Endodermal cell (in vitro differentiated cells): ENCODE measurements at places on chromosomes 1 and 21. TPM values are rescaled to one million over a fixed set of nuclear protein-coding genes. Genes with fewer than 3 reads are reported as not detected.
A peak's percentile ranks its signal among the peaks of the same experiment; 100 is the strongest.

The PADI2 gene
- total RNA-seq, result 2.0 TPM in 2 replicates

DNA sequence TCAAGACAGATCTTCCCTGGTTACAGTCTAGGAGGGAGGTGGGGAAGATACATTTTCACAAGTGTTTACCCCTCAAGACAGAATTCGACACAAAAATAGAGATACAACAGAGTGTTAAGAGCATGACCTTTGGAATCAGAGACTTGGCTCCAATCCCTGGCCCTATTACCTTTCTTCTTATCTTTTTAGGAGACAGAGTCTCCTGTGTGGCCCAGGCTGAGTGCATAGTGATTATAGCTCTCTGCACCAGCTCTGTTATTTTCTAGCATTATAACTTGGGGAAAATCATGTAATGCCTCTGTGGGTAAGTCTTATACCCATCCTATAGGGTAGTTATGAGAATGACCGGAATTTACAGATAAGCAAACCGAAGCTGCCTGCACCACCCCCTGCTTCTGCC is 9.8 kb downstream of the NIPAL3 start:
- no peak for DNase-seq
- peaks cover 3% of the 10 kb centered on the region for H3K27me3 ChIP-seq

DNA sequence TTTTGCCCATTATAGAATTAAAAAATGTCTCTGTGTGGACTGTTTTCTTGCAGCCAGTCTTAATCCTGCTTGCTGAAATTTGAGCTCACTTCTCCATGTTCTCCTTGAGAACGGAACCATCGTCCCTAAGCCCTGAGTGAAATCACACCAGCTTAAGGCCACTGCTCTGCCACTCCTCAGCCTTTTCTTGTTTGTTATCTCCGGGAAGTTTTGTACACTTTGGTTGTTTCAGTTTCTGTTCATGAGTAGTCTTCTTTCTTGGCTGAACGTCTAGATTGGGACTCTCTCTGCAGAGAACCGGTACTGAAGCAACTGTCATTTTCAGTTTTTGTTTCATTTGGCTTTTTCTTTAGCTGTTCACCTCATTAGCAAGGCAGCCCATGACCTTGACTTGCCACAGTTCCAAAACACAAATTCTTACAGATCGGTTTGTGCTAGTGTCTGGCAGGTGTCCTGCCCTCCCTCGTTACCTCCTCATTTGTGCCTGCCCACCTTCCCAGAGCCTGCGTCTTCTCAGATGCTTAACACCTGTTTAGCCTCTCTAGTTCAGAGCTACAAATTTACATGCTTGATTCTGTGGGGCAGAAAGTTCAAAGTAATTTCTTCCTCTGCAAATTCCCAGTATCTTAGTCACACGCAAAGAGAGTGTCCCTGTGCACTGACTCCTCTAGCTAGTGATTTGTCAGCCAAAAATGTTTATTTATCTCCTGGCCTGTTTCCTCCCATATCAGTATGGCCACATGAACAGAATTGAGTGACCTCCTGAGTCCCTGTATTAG is 12.4 kb downstream of the PSEN2 start:
- H3K4me3 ChIP-seq, result no peak overlapping the region
- peaks cover 41% of the 10 kb centered on the region for H3K36me3 ChIP-seq
- H3K4me1 ChIP-seq, result peaks cover 11% of the 10 kb centered on the region
- H3K27ac ChIP-seq, result no peak overlapping the region

DNA sequence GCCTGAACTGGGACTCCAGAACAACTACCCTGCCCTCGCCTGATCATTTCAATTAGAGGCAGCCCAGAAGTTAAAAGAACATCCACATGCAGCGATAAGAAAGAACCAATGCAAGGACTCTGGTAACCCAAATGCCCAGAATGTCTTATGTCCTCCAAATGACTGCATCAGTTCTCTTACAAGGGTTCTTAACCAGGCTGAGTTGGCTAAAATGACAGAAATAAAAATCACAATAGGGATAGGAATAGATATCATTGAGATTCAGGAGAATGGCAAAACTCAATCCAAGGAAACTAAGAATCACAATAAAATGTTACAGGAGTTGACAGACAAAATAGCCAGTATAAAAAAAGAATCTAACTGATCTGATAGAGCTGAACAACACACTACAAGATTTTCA is 80.1 kb upstream of the PTGFR start:
- no peaks in the 10 kb centered on the region for H3K4me1 ChIP-seq
- H3K4me3 ChIP-seq, result no peak overlapping the region
- no peaks in the 10 kb centered on the region for H3K27me3 ChIP-seq
- no peak overlapping the region for H3K27ac ChIP-seq
- DNase-seq, result no peak

The ZSWIM5 gene
- 11.4 and 12.3 TPM in 2 replicates for total RNA-seq

DNA sequence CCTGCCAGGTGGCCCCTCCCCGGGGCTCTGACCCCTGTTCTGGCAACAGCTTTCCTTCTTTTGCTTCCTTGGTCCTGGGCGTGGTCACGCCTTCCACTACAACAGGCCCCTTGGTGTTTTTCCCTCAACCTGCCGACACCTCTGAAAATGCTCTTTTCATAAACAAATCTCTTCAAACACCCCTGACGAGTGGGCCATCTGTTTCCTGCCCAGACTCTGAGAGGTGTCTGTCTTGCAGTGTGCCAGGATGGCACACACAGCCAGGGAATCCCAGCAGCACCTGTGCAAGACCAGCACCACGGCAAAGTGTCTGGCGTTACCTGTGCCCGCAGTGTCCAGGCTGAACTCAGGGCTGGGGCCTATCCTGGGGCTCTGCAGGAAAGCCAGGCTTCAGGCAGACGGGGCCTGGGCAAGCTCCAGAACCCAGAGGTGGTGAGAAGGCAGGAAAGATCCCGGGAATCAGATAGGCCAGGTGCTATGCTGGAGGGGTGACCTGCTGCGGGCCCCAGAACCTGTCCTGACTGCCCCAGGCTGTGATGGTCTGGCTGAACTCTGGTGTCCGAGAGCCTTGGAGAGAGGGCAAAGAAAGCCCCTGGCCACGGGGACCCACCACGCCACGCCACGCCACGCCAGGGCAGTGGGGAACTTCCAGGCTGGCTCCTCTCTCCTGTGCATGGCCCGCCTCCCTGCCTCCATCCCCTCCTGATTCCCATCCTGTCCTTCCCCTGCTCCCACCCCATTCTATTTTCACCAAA is 88.9 kb downstream of the SIK1 start:
- H3K4me3 ChIP-seq, result no peak overlapping the region
- H3K36me3 ChIP-seq, result no peaks in the 10 kb centered on the region
- H3K27me3 ChIP-seq, result no peaks in the 10 kb centered on the region
- no peak for DNase-seq
- no peak overlapping the region for H3K27ac ChIP-seq
- H3K4me1 ChIP-seq, result peaks cover 10% of the 10 kb centered on the region

DNA sequence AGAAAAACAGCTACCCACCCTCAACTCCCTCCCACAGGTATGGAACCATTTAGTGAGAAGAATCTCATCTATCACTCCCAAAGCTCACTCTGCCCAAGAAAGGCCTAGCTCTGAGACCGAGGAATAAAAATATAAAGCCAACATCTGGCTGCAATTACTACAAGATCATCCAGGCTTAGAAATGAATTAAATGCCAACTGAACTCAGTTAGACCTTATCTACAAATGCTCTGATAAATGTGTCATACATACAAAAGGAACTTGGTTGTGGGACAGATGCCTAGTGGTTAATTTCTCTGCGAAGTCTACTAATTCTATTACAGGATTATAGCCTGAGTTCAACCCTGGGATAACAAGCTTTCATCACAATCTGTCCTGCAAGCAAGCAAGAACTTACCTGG is 6.7 kb downstream of the ADIPOR1 start:
- DNase-seq, result no peak
- H3K27me3 ChIP-seq, result no peaks in the 10 kb centered on the region
- H3K36me3 ChIP-seq, result peaks cover 53% of the 10 kb centered on the region
- no peak overlapping the region for H3K27ac ChIP-seq
- no peak overlapping the region for H3K4me3 ChIP-seq
- no peaks in the 10 kb centered on the region for H3K4me1 ChIP-seq

The CNIH4 gene
- total RNA-seq, result 63.1 to 66.4 TPM (median 63.7 TPM) in 3 replicates

GRCh38 chr1:16073490-16074119 is at the start of gene FAM131C:
FAM131C (minus strand) TSS chr1:16073651; CDS start chr1:16073442, 209 bp downstream.
- H3K27ac ChIP-seq, result no peak within 1 kb of the TSS
- peaks cover 4% of the 10 kb centered on the region for H3K4me1 ChIP-seq
- H3K4me3 ChIP-seq, result peak within 1 kb of the TSS; percentile 79
- H3K36me3 ChIP-seq, result no peaks in the 10 kb centered on the region
- peak; percentile 76 for DNase-seq

DNA sequence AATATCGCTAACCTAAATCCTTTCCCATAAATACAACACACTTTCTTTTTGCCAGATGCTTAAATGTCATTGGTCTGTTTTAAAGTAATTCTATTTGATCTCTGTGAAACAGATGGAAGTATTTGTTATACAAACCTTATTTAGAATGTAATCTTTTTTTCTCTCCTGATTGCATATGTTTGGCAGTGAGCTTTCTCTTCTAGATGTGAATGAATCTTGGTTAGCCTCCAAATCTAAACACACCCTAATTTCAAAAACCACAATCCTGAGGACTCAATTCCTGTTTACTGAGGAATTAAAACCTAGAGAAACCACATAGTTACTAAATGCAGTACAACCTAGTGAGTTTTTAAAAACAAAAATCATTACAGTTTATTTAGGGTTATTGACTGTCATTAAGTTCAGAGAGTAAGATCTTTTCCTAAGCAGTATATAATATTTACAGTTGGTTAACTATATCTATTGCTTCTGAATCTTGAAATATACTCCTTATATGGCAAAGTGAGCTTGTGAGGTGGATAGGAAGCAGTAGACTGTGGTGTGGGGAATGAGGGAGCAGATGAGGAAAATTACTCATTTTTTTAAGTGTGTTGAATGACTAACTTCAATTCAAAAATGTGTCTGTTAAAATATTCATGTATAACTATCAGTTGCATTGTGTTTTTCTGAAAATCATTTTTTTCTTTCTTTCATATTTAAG is 218.7 kb downstream of the FMN2 start:
- H3K36me3 ChIP-seq, result peaks cover 37% of the 10 kb centered on the region
- no peak overlapping the region for H3K4me3 ChIP-seq
- no peaks in the 10 kb centered on the region for H3K27me3 ChIP-seq
- DNase-seq, result no peak

The SPRR1B gene
- not detected in 2 replicates for total RNA-seq

GRCh38 chr21:23960769-23961168 is 1646.5 kb downstream of the MRPL39 start:
- no peaks in the 10 kb centered on the region for H3K27me3 ChIP-seq
- no peaks in the 10 kb centered on the region for H3K4me1 ChIP-seq
- H3K4me3 ChIP-seq, result no peak overlapping the region
- no peak for DNase-seq
- H3K27ac ChIP-seq, result no peak overlapping the region
- no peaks in the 10 kb centered on the region for H3K36me3 ChIP-seq

GRCh38 chr1:159214149-159214760 is 9.6 kb downstream of the ACKR1 start:
- no peak overlapping the region for H3K4me3 ChIP-seq
- H3K27me3 ChIP-seq, result peaks cover 20% of the 10 kb centered on the region
- H3K4me1 ChIP-seq, result peaks cover 4% of the 10 kb centered on the region
- peak; percentile 85 for DNase-seq
- H3K36me3 ChIP-seq, result no peaks in the 10 kb centered on the region

DNA sequence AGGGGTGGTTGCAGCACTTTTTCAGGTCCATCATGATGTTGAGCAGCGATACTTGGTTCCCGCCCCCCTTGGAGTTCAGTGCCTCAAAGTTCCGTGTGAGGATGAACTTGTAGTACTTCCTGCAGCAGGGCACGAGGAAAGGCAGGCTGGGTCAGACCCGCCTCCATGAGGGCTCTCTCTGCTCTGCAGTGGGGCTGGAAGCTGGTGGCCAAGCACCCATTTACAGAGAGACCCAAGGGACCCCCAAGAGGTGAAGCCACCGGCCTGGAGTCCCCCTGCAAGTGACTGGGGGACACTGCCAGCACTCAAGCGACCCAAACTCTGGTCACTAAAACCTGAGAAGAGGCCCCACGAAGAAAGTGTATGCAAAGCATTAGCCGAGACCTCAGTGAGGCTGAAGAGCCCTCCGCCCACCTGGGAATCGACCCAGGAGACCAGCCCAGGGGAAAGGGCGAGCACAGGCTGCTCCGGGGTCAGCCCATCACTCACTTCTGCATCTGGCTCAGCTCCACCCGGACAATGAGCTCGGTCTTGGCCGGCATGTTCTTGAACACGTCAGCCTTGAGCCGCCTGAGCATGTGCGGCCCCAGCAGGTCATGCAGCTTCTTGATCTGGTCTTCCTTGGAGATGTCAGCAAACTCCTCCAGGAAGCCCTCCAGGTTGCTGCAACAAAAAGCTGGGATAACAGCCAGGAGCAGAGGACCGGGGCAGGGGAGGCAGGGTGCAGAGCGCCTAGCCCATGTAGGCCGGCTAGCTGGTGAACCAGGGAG is 45.2 kb downstream of the CHD5 start:
- H3K4me1 ChIP-seq, result no peaks in the 10 kb centered on the region
- H3K27me3 ChIP-seq, result no peaks in the 10 kb centered on the region
- H3K4me3 ChIP-seq, result no peak overlapping the region
- no peak overlapping the region for H3K27ac ChIP-seq
- H3K36me3 ChIP-seq, result no peaks in the 10 kb centered on the region

DNA sequence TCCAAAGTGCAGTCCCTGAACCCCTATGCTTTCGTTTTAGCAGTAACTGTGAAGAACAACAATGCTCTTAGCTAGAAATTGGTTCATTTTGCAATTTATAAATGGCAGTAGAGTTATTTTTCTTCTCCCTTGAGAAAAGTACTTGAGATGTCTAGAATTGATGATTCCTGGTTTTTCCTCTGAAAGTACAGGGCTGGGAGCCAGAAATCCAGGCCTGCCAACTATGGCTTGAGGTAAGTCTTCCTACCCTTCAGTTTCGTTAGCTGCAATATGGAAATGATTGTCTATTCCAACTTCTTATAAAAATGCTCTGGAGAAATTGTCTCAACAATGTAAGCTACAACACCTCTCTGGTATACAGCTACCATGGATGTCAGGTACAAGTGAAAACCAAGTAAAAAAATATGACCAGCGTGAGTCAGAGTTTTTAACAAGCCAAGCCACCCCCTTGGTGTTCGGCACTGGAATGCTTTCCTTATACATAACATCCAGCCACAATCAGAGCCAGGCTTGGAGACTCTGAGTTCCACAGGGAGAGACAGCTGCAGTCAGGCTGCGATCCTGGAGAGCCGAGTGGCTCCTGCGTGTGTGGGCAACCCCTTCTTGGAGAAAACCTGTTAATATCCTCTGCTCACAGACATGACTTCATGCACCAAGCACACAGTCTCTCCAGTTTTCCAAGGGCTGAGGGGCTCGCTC is 22.0 kb downstream of the TSPAN2 start:
- no peaks in the 10 kb centered on the region for H3K36me3 ChIP-seq
- H3K27ac ChIP-seq, result no peak overlapping the region
- no peaks in the 10 kb centered on the region for H3K4me1 ChIP-seq
- H3K27me3 ChIP-seq, result no peaks in the 10 kb centered on the region

DNA sequence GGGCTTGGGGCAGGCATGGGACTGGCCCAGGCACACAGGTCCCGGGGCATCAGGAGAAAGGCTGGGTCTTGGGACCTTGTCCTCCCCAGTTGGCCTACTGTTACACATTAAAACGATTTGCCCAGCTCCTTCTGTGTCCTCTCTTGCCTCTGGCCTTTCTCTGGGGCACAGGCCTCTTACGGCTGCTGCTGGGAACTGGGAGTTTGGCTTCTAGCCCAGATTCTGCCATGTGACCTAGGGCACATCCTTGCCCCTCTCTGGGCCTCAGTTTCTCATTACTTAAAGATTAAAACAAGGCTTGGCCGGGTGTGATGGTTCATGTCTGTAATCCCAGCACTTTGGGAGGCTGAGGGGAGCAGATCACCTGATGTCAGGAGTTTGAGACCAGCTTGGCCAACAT is 14.0 kb downstream of the KDF1 start:
- H3K27ac ChIP-seq, result no peak overlapping the region
- peaks cover 62% of the 10 kb centered on the region for H3K36me3 ChIP-seq
- H3K27me3 ChIP-seq, result no peaks in the 10 kb centered on the region
- H3K4me3 ChIP-seq, result no peak overlapping the region
- H3K4me1 ChIP-seq, result peaks cover 9% of the 10 kb centered on the region

- peaks cover 6% of the 10 kb centered on the region for H3K27me3 ChIP-seq
- no peaks in the 10 kb centered on the region for H3K36me3 ChIP-seq
- H3K27ac ChIP-seq, result no peak overlapping the region
Measured at GRCh38 chr21:43716376-43717165, 2.4 kb upstream of the PDXK start.

The C1orf87 gene
- not detected in 3 replicates for total RNA-seq
